ENCODE measurements at places on chromosomes 1 and 21. TPM values are rescaled to one million over a fixed set of nuclear protein-coding genes. Genes with fewer than 3 reads are reported as not detected.

LDLRAD1 gene
- total RNA-seq = not detected

DNA sequence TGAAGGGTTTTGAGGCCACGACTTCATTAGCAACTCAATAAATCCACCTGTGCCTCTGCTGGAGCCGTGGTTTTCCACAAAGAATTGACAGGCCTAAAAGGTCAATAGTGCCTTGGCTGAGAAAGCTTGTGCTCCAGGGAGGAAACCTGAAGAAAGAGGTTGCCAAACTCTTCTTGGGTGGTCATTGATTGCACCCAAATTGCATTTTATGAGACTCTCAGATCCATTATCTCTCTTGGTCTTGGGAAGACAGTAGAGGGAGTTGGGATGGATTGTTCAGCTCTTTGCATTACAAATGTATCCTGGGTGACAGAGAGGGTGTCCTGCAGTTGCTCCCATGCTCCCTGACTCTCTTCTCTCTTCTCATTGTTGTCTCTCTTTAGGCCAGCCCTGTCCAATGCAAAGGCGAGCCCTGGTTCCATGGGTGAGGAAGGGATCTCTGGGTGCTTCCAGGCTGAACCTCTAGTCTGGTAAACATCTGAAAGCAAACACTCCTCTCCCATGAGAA lies 46.1 kb upstream of the HTR1D start:
- H3K27me3 ChIP-seq = no peaks in the 10 kb centered on the region
- H3K4me1 ChIP-seq = no peaks in the 10 kb centered on the region
- no peak overlapping the region for H3K27ac ChIP-seq
- DNase-seq = no peak

- H3K36me3 ChIP-seq = no peaks in the 10 kb centered on the region
- no peak for DNase-seq
- H3K27ac ChIP-seq = no peak overlapping the region
- H3K4me3 ChIP-seq = no peak overlapping the region
- H3K4me1 ChIP-seq = no peaks in the 10 kb centered on the region
These were observed 56.3 kb downstream of the MYOM3 start for GRCh38 chr1:24055681-24056080.

GRCh38 chr1:46492871-46493270 lies 3.2 kb downstream of the DMBX1 start:
- H3K27me3 ChIP-seq = peaks cover 80% of the 10 kb centered on the region
- no peak for DNase-seq
- H3K4me1 ChIP-seq = no peaks in the 10 kb centered on the region
- H3K27ac ChIP-seq = no peak overlapping the region
